Activated naive CD4-positive, alpha-beta T cell treated with anti-CD3 and anti-CD28 coated beads, Interleukin-2, amount 50 U/mL, for 16 hours (primary cell): ENCODE measurements at places on chromosomes 16 and 17.

GRCh38 chr16:15897834-15898254 is 9.4 kb upstream of the CEP20 start:
- no peak for DNase-seq

- DNase-seq = no peak
These were observed 317.9 kb downstream of the SNX29 start for GRCh38 chr16:12294471-12294870.

DNA sequence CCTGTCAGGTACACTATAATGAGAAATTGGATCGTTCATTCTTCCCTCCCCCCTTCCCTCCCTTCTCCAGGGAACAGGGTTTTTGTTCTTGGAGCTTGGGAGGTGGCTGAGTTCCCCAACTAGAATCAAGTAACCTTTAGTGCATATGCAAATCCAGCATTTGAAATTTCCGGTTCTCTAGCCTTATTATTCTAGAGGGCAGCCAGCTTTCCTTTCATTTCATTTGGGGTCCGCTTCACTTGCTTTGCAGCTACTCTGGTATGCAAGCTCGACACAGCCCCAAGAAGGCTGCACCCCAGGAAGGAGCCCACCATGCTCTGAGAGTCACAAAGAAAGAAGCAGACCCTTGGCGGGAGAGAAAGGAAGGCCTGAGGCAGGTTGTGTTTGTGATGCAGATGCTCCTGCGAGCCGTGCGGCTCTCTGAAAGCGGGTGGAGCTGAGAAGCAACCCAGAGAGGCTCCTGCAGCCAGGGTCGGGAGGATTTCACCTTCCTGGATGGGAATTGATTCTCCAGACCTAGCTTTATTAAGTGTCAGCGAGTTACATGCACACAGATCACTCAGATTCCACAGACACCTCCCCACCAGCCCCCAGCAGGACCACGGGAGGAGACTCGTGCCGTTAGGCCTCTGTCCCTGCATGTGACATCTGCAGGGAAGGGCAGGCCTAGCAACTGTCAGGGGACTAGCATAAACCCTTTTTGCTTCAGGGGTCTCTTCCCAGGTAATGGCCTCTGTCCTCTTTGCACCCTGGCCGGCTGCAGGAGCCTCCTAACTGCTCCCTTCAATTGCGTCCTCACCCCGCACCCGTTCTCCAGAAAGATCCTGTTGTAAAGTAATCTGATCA is 34.5 kb downstream of the PMM2 start:
- no peak for DNase-seq

DNA sequence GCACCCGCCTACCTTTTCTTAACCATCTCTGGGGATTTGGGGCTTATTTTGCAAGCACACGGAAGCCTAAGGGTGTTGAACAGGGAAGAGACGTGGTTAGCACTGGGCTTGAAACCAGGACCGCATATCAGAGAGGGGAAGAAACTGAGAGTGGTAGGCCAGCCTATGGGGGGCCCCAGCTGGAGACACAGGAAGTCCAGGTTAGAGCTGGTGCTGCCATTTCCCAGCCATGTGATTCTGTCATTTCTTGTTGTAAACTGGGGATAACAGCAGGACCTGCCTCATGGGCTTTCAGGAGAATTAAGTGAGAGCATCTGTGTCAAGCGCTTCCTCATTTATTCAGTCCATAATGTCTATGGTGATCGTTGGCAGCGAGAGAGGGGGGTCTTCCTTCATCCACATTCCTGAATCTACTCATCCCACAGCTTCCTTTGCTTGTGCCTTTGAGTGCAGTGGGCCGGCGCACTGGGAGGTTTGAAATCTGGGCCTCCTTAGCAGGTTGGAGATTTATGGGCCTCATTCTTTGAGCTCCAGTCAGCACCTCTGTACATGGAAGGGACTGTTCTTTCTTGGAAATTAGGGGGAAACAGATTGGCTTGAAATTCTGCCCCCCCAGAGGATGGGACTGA is 20.1 kb downstream of the NKD1 start:
- DNase-seq = no peak

DNA sequence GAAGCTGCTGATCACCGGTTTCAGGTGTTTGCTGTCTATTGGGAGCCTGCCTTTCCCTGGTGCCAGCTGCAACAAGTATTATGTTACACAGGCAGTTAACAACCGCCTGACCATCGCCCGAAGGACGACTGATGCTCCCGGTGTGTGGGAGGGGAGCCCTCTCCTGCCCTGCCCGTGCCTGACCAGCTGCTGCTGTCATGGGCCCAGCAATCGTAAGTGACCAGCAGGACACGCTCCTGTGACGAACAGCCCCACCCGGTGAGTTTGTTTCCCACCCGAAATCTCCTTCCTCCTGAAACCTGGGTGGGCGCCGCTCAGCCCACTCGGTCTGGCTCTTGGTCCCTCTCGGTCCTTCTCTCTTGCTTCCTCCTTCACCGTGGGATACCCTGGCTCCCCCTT is 17.9 kb upstream of the UBE2I start:
- DNase-seq = no peak

- no peak for DNase-seq
These were observed 11.1 kb downstream of the ITFG1 start for GRCh38 chr16:47449788-47450187.

DNA sequence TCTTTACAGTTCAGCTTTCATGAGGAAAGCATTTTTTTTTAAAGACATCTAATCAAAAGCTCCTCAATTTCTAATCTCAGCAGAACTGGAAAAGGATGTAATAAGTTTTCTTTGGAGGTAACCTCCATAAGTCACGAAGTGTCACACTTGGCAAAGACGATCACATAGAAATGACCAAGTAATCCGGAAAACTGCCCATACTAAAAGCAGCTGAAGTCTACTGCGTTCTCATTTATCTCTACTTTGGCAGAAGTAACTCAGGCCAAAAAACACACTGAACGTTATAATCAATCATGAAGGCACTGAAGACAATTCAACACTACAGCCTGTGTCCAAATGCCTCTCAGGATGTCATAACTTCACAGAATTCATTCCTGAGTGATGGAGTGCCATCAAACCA is 39.8 kb downstream of the ERN1 start:
- DNase-seq = no peak

- no peak for DNase-seq
These were observed 51.7 kb downstream of the GAN start for GRCh38 chr16:81366316-81366932.

DNA sequence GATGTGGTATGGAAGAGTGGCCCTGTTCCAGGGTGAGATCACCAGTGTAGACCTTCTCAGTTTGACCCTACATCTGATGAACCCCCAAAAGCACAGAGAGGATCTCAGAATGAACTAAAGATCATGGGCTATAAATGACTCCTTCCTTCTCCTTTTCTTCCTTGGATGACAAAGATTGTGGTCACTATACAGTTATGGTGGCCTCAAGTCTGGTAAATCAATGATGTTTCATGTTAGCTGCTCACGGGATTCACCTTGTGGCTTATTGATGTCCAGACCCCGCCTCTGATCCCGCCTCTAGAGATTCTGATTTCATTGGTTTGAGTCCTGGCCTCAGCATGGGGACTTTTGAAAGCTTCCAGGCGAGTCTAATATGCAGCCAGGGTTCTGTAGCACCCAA is 112.2 kb downstream of the PITPNC1 start:
- DNase-seq = no peak

- no peak for DNase-seq
These were observed 106.3 kb downstream of the RPTOR start for GRCh38 chr17:80650751-80651518.

DNA sequence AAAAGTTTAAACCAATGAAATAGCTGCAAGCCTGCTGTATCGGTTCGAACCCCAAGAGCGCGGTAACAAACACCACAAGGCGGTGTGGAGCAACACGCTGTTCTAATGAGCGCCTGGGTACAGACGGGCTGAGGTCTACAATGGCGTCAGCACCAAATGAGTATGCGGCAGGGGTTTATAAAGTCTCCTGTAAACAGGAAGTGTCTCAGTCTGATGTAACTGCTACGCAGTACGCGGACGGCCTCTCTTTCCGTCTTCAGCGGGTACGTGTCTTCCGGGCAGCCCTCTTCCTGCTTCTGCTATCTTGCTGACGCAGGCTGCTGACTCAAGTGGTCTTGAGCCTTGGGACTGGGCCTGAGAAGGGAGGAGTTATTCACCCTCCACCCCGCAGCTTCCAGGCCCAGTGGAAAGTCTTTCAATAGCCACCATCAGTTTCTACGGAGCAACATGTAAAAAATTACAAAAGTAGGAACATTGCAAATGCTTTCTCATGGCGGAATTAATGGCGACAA is 40.5 kb upstream of the KCNJ2 start:
- no peak for DNase-seq

- no peak for DNase-seq
These were observed 351.1 kb upstream of the PMFBP1 start for GRCh38 chr16:72523087-72523486.

DNA sequence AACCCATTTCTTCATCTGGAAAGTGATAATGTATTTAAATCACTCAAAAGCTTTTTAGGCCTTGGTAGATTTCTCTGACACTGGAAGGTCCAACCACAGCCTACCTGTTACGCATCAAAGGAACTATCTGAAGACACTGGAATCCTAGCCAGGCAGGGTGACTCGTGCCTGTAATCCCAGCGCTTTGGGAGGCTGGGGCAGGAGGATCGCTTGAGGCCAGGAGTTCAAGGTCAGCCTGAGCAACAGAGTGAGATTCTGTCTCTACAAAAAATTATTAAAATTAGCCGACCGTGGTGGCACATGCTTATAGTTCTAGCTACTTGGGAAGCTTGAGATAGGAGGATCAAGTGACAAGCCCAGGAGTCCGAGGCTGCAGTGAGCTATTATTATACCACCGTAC is 18.4 kb upstream of the G6PC1 start:
- no peak for DNase-seq

DNA sequence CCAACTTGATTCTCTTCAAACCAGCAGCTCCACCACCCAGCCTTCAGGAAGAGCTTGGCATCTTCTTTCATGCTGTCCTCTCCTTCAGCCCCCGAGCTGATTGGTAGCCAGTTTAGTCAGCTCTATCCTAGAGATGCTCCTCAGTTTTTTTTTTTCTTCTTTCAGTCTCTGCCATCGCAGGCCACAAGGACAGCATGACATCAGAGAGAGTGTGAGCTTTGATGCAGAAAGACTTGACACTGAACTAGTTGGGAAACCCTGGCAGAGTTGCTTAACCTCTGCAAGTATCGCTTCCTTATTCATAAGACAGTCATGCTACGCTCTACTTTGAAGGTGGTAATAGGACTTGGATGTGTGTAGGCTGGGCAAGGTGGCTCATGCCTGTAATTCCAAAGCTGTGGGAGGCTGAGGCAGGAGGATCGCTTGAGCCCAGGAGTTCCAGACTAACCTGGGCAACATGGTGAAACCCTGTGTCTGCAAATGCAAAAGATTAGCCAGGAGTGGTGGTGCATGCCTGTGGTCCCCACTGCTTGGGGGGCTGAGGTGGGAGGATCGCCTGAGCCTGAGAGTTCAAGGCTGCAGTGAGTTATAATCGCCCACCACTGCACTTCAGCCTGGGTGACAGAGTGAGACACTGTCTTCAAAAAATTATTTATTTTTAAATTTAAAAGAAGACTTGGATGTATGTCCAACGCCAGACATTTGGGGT is 2.6 kb downstream of the CD300LB start:
- no peak for DNase-seq

- DNase-seq = no peak
These were observed 50.8 kb downstream of the TOM1L2 start for GRCh38 chr17:17921192-17922069.

- DNase-seq = peak; percentile 36
These were observed 9.8 kb upstream of the CSNK1D start for GRCh38 chr17:82283208-82283749.

DNA sequence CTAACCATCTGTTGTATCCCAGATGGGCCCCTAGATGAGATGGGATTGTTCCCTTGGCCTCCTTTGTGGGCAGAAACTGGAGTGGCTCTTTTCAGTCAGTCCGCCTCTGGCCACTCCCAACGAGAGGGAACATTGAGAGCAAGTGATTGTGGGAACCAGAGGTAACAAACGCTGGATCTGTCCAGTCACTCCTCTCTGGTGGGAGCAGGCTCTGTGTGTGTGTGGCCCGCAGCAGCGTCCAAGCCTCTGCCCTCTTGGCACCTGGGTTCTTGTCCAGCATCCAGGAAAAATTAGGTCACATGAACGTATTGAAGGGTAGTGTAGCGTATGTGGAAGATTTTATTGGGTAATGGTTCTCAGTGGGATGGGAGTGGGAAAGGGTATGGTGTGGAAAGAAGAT is 101.9 kb upstream of the COX10 start:
- no peak for DNase-seq

DNA sequence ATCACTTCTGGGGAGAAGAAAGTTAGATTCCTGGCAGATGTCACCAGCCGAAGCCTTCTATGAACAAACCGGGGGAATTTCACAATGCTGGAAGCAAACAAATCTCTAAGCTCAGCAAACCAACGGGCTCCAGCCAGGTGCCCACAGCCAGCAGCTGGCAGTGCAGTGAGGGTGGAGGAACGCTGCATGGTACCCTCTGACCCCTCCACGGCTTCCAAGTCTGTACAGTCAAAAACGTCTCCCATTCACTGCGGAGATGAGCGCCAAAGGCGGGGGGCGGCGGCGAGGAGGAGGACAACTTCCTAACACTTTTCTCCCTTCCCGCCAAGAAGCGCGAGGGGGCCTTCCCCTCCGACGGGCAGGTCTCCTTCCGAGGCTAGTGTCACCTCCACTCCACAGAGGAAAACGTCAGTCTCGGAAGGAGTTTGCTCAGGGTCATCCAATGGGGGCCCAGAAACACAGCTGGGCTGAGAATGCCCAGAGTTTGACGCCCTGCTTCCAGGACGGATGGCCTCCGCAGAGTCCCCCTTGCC is 924 bp downstream of the ZNF598 start:
- DNase-seq = no peak

GRCh38 chr16:27762441-27762840 is 212.5 kb downstream of the KATNIP start:
- no peak for DNase-seq

- DNase-seq = no peak
These were observed 14.7 kb downstream of the MPG start for GRCh38 chr16:92431-93339.

- no peak for DNase-seq
These were observed 1.6 kb downstream of the MPO start for GRCh38 chr17:58279016-58279711.

GRCh38 chr16:57000271-57001025 is 11.1 kb downstream of the NLRC5 start:
- DNase-seq = peak; percentile 54

DNA sequence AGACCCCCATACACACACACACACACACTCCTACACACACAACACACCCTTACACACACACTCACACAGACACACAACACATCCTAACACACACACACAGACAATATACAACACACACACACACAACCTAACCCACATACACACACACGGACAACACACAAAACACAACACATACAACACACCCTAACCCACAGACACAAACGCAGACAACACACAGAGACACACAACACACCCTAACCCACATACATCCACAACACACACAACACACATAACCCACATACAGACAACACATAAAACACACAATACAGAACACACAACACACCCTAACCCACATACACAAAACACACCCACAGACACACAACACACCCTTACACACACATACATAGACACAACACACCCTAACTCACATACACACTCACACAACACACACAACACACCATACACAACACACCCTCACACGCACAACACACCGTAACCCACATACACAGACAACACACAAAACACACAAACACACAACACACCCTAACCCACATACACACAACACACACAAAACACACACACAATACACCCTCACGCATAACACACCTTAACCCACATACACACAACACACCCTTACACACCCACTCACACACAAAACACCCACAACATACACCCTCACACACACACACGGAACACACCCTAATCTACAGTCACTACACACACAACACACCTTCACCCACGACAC is 4.4 kb downstream of the ASGR1 start:
- DNase-seq = no peak
